ENCODE measurements at places on chromosomes 3 and 15.

DNA sequence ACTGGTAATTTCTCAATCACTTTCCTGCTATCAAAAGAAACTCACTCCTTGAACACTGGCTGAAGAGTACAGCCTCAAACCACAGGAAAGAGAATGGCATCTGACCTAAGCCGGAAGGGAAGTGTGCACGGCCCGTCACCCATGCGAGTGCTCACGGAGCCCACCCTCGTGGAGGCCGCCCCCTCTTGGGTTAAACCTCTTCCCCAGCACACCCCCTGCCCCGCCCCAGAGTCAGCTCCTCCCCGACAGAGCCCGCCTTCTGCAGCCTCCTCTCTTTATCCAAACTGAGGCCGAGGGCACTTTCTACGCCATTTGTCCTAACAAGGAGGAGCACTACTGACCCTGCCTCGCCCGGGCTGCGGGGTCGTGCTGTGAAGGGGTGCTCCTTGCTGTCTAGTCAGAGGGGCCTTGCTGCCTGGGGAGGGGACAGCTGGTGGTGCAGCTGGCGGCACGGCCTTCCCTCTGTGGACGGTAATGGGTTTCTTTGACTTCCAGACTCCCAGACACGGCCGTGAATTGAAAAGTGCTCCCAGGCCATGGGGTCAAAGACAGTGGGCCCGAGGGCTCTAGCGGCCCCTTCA is 137.7 kb downstream of the NSMCE3 start:
- no peak for DNase-seq

- peak; percentile 86 for DNase-seq
Measured at GRCh38 chr15:89143503-89144162, 55.4 kb downstream of the ABHD2 start.

DNA sequence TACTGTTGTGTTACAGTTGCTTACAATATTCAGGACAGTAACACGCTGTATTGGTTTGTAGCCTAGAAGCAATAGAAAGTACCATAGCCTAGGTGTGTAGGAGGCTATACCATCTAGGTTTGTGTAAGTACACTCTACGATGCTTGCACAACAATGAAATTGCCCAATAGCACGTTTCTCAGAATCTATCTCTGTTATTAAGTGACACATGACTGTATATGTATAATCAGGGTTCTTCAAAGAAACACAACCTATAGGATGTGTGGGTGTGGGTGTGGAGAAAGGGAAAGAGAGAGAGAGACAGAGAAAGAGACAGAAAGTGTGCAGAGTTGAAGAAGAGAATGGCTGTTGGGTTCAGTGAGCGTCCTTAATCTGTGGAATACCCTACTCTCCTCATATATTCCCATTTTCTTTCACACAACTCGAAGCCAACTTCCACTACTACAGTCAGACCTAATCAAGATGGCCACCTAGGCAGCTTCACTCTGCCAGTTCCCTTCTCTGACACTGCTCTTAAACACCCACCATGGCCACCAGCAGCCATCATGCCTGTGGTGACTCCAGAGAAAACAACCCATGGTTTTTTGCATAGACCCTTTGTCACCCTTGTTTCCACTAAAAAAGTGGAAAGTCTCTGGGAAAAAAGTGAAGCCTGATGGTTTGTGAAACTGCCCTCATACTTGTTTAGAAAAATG is 5.8 kb upstream of the PPP4R2 start:
- DNase-seq = no peak

- DNase-seq = no peak
Measured at GRCh38 chr3:112007633-112008032, 8.9 kb downstream of the TAGLN3 start.

GRCh38 chr3:52372822-52373504 is 56.8 kb downstream of the DNAH1 start:
- no peak for DNase-seq

GRCh38 chr3:160703974-160704373 is 27.0 kb downstream of the ARL14 start:
- DNase-seq = peak; percentile 55

DNA sequence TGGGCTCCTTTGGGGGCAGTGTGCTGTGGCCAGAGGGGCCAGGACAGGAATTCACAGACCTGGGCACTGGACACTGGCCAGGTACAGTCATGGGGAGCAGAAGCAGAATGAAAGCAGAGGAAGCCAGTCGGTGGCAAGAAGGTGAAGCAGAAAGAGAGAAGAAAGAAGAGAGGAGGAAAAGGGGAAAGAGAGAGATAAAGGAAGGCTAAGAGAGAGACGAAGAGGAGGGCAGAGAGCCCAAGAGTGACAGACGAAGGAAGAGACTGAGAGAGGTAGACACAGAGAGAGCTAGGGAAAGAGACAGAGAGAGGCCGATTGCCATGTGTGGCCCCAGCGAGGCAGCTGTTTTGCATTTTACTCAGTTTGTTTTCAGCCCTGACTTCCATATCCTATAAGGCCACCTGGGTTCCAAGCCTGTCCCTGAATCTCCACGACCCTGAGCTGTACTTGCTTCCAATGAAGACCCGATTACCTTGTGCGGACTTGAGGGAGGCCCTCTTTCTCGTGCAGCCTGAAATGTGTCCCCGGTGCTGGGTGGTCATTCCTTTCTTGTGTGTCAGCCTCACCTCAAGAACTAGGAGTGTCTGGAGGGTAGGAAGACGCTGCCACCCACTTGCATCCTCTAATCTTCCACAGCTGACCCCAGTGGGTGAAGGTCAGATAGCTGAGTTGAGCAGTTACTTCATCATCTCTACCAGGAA is 73.9 kb downstream of the LSM3 start:
- peak; percentile 78 for DNase-seq
